ENCODE measurements at places on chromosomes 13 and 19. TPM values are rescaled to one million over a fixed set of nuclear protein-coding genes. Genes with fewer than 3 reads are reported as not detected.

The ADGRE2 gene
- total RNA-seq, result not detected

The FFAR2 gene
- not detected for total RNA-seq

The HSD17B14 gene
- 0.54 TPM for total RNA-seq

The ZNF560 gene
- 0.90 TPM for total RNA-seq

The PSG3 gene
- not detected for total RNA-seq

The TTC9B gene
- total RNA-seq, result not detected

The TEKTIP1 gene
- total RNA-seq, result not detected

The BRSK1 gene
- 1.9 TPM for total RNA-seq

The NXNL1 gene
- not detected for total RNA-seq

The ZNF506 gene
- total RNA-seq, result 6.1 TPM

The ATP1A3 gene
- under 0.01 TPM for total RNA-seq

The PSG1 gene
- 1.1 TPM for total RNA-seq

The GTF2F2 gene
- 16.5 TPM for total RNA-seq

The VSIG10L gene
- under 0.01 TPM for total RNA-seq

The ZNF574 gene
- total RNA-seq, result 10.0 TPM

The LYL1 gene
- 0.28 TPM for total RNA-seq

The TNNT1 gene
- 1.3 TPM for total RNA-seq

The NOTCH3 gene
- 5.9 TPM for total RNA-seq

The ZNF709 gene
- 4.2 TPM for total RNA-seq

The MYO16 gene
- under 0.01 TPM for total RNA-seq

The ZIM2 gene
- total RNA-seq, result not detected

The KIR3DL2 gene
- not detected for total RNA-seq

The F10 gene
- 7.2 TPM for total RNA-seq

The ZSCAN4 gene
- not detected for total RNA-seq

The VMAC gene
- 1.7 TPM for total RNA-seq

The ZNF582 gene
- 1.8 TPM for total RNA-seq

The RANBP3 gene
- 46.7 TPM for total RNA-seq

All from IMR-90 (cell line).